ENCODE measurements at places on chromosomes 1 and 21.
A peak's percentile ranks its signal among the peaks of the same experiment; 100 is the strongest.

DNA sequence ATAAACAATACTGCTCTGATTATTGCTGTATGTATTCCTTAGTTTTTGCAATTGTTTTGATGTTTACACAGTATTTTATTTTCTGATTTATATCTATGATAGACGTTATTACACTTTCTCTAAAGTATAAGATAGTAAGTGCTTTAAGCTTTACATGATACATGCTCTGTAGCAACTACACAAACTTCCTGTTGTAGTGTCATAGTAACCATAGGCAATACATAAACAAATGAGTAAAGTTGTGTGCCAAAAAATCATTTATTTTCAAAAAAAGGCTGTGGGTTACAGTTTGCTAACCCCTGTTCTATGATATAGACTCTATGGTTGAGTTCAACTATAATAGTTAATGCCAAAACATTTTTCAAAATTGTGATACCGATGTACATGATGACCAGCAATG is 1156.4 kb downstream of the AMY1C start:
- no peak for DNase-seq

- no peak for DNase-seq
Measured at GRCh38 chr1:160047111-160047991, 15.6 kb upstream of the PIGM start.

DNA sequence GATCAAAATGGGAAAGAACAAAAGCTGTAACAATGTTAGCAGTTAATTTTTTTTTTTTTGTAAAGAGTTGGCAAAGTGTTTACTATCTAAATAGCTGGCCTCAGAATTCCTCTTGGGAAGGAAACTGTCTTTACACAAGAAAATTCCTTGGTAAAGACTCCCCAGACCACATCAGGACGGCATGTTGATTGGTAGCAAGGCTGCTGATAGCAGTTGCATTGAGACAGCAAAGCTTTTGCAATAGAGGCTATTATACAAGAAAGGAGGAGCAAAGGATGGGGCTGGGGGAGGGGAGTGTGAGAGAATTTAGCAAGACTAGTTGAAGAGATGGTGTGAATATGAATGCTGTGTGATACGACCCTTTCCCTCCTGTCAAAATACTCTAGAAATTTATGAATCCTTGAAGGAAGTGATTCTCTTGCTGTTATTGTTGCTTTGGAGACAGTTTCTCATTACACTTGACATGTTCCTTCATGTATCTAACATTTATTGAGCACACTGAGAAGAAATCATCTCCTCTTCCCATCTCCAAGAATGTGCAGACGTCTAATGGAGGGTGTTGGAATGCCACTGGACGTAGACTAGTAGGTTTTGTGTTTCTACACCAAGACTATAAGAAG is 355.6 kb downstream of the SIPA1L2 start:
- DNase-seq, result no peak

DNA sequence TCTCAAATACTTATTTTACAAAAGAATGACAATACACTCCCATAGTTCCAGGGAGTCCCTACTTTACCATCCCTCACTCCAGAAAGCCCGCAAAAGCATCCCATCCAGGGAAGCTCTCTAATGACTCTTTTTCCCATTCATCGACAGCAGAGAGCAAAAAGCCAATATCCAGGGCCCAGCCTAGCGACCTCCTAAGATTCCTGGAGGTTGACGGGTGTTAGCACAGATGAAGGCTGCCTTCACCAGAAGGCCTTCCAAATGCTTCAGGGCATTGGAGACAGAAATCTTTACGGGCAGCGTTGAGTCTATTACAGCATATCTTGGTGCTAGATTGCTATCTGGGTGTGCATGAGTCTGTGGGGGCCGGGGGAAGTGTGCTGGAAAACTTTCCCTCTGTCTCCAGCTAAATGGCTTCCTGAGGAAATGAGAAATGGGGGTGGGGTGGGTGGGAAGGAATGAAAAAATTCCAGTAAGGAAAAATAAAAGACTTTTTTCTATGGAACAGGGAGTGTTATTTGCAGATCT is 136.6 kb downstream of the PROX1 start:
- no peak for DNase-seq

DNA sequence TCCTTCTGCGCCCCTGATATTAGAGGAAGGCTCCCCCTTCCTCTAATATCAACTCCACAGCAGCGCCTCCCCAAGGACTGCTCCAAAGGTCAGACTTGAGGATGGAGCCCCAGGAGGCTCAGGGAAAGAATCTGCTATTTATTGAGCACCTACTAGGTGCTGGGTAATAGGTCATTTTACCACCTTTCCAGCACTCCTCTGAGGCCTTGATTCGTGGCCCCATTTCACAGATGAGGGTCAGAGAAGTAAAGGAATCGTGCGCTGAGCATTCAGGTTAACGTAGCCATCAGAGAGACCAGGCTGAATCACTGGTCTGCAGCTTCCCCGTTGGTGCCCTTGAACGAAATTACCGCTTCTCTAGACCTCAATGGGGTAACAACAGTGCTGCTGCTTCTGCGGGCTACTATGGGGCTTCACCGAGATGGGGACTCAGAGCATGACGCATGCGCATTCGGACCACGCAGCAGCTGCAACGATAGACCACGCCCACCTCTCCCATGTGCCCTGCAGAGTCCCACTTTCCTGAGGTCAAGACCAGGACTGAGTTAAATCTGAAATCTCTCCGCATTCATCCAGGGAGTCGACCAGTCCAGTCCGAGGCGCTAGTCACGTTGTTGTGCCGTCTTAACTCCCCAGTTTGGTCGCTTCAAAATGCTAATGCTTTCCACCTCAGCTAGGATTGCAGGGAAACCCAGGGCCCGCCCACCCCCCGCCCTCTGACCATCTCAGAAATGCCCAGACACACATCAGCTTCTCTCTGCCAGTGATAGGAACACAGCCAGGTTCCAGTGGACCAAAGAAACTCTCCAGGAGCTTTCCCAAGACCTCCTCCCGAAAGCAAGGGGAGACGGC is 12.9 kb downstream of the CAMK2N1 start:
- DNase-seq, result peak; percentile 44
